Stimulated activated CD4-positive, alpha-beta T cell treated with anti-CD3 and anti-CD28 coated beads, TNF-alpha, amount 100 ng/mL, for 4 hours (primary cell): ENCODE measurements at places on chromosomes 16 and 17.

DNA sequence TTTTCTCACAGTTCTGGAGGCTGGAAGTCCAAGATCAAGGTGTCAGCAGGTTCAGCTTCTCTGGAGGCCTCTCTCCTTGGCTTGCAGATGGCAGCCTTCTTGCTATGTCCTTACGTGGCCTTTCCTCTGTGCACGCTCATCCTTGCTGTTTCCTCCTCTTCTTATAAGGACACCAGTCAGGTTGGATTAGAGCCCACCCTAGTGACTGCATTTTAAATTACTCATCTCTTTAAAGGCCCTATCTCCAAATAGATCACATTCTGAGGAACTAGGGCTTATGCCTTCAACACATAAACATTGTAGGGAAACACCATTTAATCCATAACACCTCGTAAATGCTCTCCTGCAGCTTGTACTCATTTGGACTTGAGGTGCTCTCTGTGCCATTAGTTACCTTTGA is 36.3 kb downstream of the DHRS7C start:
- no peak for DNase-seq

- DNase-seq: no peak
Measured at GRCh38 chr16:29318037-29318436, 88.5 kb downstream of the NPIPB11 start.

GRCh38 chr16:1354815-1355540 is 3.2 kb downstream of the GNPTG start:
- no peak for DNase-seq

- no peak for DNase-seq
Measured at GRCh38 chr17:64788286-64789060, 126.4 kb upstream of the SMURF2 start.

- no peak for DNase-seq
Measured at GRCh38 chr16:85458968-85459367, 154.2 kb upstream of the GSE1 start.

DNA sequence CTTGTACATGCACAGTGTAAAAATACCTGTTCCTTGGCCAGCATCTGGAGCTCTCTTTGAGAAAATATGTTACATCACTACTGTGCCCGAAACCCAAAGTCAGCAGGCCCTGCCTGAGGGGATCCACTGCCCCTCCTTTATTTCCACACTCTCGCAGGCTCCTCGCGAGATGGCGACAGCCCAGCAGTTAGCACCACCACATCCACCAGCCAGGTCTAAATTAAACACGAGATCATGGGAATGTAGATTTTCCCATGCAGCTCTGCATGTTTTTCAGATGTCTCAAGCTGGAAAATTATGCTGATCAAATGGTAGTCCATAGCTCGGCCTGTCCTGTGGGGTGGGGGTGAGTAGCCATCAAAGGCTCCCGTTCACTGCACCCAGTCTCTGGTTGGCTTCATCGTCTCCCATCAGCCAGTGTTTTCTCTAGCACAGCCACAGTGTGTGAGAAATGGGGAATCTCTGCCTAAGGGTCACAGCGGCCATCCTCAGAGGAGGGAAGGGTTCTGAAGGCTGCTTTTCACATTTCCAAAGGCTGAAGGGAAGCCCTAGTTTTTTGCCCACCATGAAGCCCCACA is 34.7 kb downstream of the EPN2 start:
- DNase-seq: no peak

GRCh38 chr16:86232496-86232895 is 277.8 kb upstream of the FOXF1 start:
- DNase-seq: no peak

- DNase-seq: no peak
Measured at GRCh38 chr16:79283578-79283977, 317.0 kb downstream of the MAF start.

DNA sequence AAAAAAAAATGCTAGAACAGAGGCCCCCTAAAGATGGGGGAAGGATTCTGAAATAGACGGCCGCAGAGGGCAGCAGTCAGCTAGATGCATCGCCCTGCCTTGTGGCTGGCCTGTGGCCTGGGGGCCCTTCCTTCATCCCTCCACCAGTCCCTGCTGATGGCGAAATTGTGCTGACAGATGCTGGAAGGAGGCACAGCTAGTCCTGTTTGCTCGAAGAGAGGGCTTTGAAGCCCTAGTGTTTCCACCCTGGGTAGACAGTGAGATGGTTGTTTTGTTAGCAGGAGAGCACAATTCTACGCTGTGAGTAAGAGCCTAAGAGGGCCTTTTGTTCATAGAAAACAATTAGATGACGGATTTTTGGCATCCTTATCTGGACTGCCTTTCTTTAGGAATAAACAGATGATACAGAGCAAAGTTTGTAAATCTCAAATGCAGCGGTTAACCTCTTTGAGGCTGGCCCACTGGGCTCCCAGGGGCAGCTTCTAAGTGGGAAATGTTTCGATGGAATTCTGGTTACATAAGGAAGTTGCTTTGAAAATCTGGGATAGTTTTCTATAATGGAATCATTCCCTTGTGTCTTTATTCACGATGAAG is 23.0 kb downstream of the VPS35L start:
- no peak for DNase-seq

DNA sequence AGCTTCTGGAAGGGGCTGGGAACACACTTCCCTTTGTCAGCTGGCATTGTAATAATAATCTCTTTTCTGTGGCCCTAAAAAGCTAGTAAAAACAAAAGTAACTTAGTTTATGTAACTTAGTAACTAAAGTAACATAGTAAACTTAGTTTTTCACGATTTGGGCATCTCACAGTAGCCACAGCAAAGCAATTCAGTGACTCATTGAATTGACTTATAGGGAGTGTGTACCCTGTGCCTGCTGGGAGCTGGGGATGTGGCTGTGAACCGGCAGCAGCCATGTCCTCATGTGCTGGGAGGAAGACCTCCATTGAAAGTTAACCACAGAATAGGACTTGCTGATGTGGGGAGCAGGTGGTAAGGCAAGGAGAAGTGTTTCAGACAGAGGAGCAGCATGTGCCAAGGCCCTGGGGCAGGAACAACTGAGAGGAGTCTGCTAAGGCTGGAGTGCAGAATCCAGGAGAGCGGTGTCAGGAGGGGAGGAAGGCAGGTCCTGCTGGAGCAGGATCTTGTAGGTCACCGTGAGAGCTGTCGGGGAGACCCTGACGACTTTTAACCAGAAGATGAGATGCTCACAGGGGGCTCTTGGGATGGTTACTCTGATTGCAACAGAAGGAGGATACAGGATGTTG is 112.8 kb downstream of the PLCG2 start:
- DNase-seq: no peak
